ENCODE measurements at places on chromosomes 1 and 21.

GRCh38 chr1:17213148-17213781 is 8.3 kb downstream of the PADI1 start:
- DNase-seq = no peak

DNA sequence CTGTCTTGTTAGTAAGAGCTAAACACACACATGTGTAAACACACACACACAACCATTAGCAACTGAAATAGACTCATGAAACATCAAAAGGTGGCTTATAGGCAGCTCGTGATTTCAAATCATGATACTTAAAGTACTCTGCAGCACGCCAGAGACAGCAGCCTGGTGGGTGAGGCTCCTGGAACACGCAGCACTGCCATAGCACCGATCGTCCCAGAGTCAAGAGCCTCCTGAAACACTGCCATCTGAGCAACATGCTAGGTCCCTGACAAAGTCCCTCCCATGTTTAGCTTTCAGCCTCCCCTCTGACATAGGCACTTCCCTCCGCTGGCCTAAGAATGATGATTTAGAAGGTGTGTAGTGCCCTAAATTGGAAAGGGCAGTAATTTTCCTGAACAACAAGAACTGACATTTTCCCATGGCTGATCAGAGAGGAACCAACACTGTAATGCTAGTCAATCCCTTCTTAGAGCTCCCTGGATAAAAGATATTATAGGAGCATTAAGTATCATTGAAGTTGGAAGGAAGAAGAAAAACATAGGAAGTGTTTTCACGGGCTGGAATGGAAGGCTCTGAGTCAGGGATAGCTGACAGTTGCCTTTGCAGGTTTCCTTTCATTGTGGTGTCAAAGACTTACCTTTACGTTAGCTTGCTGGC is 14.1 kb upstream of the DPT start:
- no peak for DNase-seq

DNA sequence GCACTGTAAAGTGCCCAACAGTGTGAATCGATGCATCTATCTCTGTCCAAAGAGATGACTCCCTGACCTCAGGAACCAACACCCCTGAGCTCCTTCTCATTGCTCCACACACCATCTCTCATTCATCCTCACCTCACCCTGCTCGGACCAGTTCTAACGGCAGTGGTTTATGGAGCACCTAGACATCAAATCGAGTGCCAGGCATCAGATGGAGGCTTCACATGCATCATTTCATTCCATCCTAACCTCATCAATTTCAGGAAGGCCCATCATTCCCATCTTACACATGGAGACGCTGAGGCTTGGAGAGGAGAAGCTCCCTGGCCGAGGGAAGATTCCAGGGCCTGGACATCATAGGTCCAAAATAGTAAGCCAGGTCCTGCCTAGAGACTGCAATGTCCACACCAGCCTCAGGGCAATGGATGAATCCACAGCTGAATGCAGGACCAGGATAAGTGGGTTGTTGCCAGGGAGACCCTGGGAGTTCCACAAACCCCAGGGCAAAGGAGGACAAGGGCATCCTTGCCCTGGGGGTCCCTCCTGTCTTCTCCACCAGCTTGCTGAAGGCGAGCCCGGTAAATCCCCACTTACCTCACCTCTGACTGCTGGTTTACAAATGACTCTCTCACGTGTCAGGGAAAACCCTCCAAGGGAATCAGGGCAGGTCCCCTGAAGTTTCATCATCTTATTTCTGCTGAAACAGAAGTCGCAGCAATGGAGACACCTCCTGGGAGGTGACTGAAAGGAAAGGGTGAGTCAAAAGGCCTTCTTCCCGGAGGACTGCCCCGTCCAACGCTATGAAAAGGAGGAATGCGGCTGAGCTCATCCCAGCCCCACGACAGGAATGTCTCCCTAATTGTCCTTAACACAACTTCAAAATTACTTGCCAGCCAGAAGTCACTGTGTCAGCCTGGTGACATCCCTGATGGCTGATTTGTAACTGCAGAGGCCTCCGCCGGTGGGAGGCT is 9.0 kb upstream of the IFFO2 start:
- DNase-seq = peak; percentile 61

DNA sequence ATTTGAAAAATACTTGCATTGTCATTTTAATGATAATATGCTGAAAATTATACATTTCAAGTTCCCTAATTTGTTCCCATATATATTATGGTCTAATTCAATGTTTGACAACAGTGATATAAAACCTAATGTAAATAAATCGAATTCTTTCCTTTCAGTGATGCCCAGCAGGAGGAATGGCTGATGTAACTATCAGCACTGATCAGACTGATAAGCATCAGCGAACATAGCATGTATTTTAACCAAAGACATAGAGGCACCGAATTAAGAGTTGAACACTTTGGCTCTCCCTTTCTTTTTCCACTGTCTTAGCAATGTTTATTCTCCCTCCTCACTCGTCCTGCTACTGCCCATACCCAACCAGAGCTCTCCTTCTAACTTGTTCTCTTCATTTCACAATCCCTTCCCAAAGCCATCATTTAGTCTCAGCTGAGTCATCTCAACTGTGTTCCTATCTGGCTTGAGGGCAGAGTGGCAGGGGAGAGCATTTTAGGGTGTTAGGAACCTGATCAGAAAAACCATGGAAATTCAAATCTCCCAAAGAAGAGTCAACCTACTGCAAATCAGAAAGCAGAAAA is 58.8 kb upstream of the C1orf115 start:
- DNase-seq = no peak

DNA sequence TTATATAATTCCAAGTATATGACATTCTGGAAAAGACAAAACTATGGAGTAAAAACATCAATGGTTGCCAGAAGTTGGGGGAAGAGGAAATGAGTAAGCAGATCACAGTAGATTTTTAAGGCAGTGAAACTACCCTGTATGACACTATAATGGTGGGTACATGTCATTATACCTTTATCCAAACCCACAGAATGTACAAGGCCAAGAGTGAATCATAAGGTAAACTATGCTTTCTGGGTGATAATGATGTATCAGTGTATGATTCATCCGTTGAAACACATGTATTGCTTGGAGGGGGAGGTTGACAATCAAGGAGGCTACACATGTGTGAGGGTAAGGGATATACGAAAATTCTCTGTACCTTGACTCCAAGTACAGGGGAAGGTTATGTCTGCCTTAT is 862.7 kb downstream of the PLA2G4A start:
- DNase-seq = no peak

DNA sequence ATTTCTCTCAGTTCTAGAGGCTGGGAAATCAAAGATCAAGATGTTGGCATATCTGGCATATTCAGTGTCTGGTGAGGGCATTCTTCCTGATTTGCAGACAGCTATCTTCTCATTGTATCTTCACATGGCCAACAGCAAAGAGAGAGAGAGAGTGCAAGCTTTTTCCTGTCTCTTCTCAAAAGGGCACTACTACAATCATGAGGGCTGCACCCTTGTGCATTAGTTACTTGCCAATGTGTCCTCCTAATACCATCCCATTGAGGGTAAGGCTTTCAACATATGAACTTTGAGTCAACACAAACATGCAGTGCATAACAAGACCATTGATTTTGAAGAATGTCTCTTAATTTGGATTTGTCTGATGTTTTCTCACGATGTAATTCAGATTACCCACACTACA is 78.0 kb downstream of the CCDC30 start:
- DNase-seq = no peak

DNA sequence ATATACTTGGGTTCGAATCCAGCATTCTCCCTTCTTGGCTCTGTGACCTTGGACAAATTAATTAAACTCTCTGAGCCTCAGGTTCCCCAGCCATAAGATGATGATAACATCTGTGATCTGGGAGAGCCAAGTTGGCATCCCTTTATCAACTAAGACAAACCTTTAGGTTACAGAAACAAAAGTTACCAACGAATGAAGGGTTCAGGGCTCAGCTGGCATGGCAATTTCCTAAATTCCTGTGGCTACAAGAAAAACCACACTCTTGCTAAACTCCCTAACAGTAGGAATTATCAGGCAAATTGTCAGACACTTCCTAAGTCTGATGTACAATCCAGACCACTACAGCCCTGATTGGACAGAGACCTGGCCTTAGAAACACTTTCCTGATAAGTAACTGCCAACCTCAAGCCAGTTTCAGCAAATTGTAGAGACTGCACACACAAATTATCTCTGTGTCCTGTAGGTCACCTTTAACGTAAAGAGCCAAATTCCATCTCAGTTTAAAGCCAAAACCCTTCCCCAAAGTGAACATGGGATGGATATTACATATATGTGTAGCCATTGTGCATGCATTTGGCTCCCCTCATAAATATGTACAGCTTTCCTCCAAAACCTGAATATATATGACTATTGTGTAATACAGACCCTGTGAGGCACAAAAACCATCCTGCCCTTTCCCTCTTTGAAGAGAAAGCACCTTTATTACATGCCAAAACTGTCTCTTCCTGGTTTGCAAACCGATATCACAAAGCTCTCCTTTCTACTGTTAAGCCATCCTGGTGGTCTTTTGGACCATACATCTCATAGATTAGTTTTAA is 39.5 kb upstream of the EDARADD start:
- no peak for DNase-seq

DNA sequence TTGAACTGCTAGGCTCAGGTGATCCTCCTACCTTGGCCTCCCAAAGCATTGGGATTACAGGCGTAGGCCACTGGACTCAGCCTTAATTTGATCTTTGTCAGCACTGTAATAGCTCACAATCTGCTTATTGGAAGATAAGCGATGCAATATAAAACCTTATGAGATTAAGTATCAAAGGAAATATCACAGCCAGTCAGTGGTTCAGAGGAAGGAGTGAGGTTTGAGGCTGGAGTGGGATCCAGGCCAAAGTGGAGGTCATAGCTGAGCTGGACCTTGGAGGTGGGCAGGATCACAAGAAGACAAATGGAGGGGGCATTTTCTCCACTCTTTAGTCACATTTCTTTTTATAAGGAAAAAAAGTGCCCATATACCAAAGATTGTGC is 228.5 kb downstream of the RHOU start:
- DNase-seq = no peak

DNA sequence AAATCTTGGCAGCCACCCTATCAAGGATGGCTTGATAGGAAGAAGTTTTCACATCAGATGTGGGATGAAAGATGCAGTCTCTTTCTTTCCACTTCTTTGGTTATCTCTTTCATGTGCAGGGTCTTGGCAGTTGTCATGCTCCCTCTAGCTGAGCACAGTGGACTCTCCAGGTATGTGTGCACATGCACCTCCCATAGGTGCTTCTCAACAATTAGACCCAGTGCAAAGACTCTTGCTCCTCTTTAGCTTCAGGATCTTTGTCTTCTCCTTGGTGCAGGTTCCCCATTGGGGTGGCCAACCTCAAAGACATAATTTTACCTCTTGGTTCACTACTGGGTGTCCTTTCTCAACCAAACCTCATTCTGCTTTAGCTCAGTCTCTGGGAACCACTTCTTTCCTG is 80.7 kb downstream of the TBX15 start:
- DNase-seq = no peak

Data from fibroblast of gingiva (primary cell).